ENCODE measurements at places on chromosomes 16 and 17.
A peak's percentile ranks its signal among the peaks of the same experiment; 100 is the strongest.

DNA sequence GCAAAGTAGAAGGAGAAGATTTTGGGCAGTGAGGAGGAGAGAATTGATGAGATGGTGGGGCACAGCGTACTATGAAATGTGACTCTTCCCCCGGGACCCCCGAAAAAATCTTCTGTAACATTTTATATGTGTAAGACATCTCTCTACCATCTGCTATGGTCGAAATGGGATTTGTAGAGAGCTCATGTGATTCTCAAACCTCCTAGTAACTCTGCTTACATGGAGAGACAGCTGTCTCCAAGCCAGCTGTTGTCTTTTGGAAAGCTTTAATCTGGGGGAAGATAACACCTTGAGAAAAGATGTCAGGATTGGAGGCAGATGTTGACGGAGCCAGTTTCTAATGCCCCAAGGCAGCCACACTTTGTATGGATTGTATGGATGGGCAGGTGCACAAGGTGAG is 94.1 kb downstream of the PRKCB start:
- DNase-seq, result no peak

GRCh38 chr16:59163371-59164055 is 429.4 kb upstream of the GOT2 start:
- DNase-seq, result no peak

DNA sequence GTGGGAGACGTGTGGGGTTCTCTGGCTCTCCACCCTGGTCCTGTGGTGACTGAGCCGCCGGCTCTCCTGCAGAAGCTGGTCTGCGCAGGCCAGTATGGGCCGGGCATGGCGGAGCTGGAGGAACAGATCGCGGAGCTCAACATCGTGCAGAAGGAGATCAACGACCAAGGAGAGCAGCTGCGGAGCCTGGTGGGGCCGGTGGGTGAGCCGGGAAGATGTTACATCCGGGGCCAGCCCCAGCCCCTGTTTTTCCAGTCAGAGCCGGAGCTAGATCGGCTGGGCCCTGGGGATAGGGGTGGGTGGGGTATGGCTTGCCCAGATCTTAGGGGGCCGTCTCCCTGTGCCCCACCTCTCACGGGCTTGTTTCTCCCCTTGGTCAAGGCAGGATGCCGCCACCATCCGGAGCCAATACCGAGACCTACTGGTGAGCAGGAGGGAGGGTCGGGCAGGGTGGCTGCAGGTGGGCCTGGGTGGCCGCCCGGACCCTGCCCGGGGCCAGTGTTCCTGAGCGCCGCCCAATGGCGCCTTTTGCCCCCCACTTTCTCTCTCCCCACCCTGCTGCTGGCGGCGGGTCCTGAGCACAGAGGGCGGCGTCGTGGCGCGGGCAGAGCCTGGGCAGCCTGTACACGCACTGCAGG is 5.0 kb downstream of the EVPLL start:
- no peak for DNase-seq

GRCh38 chr16:50653633-50654519 is 27.2 kb downstream of the SNX20 start:
- DNase-seq, result no peak

DNA sequence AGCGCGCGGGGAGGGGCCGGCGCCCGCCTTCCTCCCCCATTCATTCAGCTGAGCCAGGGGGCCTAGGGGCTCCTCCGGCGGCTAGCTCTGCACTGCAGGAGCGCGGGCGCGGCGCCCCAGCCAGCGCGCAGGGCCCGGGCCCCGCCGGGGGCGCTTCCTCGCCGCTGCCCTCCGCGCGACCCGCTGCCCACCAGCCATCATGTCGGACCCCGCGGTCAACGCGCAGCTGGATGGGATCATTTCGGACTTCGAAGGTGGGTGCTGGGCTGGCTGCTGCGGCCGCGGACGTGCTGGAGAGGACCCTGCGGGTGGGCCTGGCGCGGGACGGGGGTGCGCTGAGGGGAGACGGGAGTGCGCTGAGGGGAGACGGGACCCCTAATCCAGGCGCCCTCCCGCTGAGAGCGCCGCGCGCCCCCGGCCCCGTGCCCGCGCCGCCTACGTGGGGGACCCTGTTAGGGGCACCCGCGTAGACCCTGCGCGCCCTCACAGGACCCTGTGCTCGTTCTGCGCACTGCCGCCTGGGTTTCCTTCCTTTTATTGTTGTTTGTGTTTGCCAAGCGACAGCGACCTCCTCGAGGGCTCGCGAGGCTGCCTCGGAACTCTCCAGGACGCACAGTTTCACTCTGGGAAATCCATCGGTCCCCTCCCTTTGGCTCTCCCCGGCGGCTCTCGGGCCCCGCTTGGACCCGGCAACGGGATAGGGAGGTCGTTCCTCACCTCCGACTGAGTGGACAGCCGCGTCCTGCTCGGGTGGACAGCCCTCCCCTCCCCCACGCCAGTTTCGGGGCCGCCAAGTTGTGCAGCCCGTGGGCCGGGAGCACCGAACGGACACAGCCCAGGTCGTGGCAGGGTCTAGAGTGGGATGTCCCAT is 232.8 kb downstream of the SEC14L1 start:
- DNase-seq, result peak; percentile 63

DNA sequence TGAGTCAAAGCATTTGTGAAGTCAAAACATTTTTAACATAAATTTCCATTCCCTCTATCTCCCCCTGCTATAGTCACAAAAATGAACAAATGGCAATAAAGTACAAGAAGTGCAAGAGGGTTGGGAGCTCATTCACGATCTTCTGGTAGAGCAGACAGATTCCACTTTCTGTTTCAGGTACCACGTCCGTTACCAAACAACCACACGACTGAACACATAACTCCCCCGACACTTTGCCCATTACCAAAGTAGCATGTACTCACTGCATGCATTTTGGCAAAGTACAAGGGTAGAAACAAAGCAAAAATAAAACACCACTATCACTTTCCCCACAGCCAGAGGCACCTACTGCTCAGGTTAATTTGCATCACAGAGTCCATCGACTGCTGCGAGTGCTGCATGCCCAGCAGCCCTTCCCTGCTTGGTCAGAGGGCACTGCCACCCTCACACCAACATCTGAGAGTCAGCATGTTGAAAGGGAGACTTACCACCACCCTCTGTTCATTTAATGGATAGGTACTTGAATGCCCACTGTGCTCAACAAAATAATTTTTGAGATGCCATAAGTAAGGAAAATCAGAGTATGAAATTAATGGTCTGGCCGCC is 150.3 kb upstream of the AXIN2 start:
- DNase-seq, result no peak

DNA sequence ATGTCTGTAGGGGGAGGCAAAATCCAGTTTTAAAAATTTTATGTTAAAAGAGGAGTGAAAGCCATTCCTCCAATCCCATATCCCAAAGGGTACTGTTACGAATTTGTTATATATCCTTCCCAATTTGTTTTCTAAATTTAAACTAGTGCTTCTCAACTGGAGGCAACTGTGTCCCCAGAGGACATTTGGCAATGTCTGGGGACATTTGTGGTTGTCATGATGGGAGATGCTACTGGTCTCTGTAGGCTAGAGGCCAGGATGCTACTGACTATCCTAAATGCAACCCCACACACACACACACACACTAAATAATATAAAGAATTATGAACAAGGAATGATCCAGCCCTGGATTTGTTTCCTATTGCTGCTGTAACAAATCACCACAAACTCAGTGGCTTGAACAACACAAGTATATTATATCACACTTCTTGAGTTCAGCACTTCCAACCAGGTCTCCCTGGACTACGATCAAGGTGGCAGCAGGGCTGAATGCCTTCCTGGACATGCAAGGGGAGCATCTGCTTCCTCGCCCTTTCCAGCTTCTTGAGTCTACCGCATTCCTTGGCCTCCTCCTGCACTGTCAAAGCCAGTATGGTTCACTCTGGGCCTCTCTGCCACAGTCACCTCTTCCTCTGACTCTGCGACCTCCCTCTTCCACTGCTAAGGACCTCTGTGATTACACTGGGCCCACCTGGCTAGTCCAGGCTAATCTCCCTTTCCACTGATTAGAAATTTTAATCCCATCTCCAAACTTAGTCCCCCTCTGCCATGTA is 30.1 kb downstream of the ARHGAP17 start:
- DNase-seq, result no peak

- DNase-seq, result no peak
These were observed 9.1 kb upstream of the TMEM92 start for GRCh38 chr17:50265212-50265611.

GRCh38 chr17:901964-902363 is 77.6 kb downstream of the NXN start:
- DNase-seq, result no peak

GRCh38 chr17:81608082-81608481 is 28.8 kb downstream of the NPLOC4 start:
- no peak for DNase-seq

DNA sequence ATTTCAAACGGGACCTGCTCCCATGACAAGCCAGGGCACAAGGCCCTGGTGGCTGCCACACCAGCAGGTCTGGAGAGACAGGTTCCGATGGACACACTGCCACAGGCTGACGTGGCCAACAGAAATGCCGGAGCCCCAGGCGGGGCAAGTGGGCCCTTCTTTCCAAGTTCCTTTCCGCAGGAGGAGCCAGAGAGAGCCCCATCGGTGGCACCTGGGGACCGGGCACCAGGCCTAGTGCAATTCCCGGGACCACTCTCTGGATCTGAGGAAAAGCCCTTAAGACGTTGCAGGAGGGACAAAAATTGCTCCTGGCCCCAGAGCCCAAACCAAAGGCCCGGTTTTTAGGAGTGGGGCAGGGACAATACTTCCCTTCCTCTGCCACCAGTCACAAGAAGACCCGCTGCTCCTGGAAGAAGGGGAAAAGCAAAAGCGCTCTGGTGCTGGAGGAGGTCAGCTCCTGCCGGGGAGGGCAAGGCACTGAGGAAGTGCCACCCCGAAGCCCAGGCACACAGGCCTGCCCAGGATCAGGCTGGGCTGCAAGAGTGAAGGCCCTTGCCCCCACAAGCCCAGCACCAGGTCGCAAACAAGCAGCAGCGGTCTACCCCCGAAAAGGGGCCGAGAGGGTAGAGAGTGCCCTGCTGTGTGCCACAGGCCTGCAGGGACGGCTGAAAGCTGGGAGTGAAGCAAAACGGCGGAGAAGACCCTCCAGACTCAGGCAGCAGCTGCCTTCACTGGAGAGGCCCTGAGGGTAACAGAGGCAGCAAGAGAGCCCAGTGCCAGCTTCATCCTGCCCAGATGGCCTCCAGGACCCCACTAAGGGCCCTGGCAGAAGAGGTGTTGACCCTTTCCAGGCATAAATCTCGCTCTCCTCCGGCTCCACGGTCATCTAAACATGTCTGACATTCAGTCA is 29.1 kb downstream of the MAP1LC3B start:
- DNase-seq, result no peak

DNA sequence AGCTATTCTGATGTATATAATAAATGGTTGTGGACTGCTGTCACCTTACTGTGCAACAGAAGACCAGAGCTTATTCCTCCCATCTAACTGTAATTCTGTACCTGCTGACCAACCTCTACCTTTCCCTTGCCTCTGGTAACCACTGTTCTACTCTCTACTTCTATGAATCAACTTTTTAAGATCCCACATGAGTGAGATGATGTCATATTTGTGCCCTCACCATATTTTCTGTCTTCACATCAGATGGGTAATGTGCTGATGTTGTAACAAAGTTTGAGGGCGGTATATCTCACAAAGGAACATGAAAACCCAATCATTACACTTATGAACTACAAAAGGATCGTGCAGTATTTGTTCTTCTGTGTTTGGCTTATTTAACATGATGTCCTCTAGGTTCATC is 16.8 kb downstream of the BRD7 start:
- no peak for DNase-seq

GRCh38 chr17:47641202-47641601 is 8.5 kb upstream of the KPNB1 start:
- DNase-seq, result no peak

Data from hematopoietic multipotent progenitor cell treated with erythropoietin and hydrocortisone succinate and interleukin-3 and kit ligand, for 6 days (in vitro differentiated cells).